SK-MEL-5 (cell line): ENCODE measurements at places on chromosomes 13 and 19. TPM values are rescaled to one million over a fixed set of nuclear protein-coding genes. Genes with fewer than 3 reads are reported as not detected.

Gene FGF22
- total RNA-seq, result 0.24 TPM in 1 of 2 replicates, not detected in the other

Gene IQCN
- 0.08 TPM in 1 of 2 replicates, not detected in the other for total RNA-seq

Gene CEACAM7
- total RNA-seq, result not detected in 2 replicates

Gene SCN1B
- 0.21 and 1.3 TPM in 2 replicates for total RNA-seq

Gene ERVV-1
- total RNA-seq, result not detected in 2 replicates

Gene ZNF550
- 6.1 and 7.1 TPM in 2 replicates for total RNA-seq

Gene NLRP7
- 0.08 and 0.13 TPM in 2 replicates for total RNA-seq

Gene MAMSTR
- 0.35 and 0.50 TPM in 2 replicates for total RNA-seq

Gene PCDH17
- 0.32 and 0.40 TPM in 2 replicates for total RNA-seq

Gene SLC1A6
- not detected in 2 replicates for total RNA-seq

Gene CGB2
- not detected in 2 replicates for total RNA-seq

Gene PCSK4
- total RNA-seq, result 1.9 TPM in 2 replicates

Gene CTXN1
- 0.37 and 0.42 TPM in 2 replicates for total RNA-seq

Gene ZMYM5
- 18.3 and 23.0 TPM in 2 replicates for total RNA-seq

Gene ERICH4
- not detected in 2 replicates for total RNA-seq

Gene CCDC70
- total RNA-seq, result not detected in 2 replicates

Gene ZNF534
- not detected in 2 replicates for total RNA-seq

Gene ZNF578
- total RNA-seq, result 0.43 and 0.95 TPM in 2 replicates

Gene TMPRSS9
- total RNA-seq, result not detected in 2 replicates

Gene USP12
- 20.7 and 25.8 TPM in 2 replicates for total RNA-seq

Gene TSKS
- total RNA-seq, result not detected in 2 replicates

Gene IFNL1
- total RNA-seq, result not detected in 2 replicates

Gene TNNI3
- total RNA-seq, result 1.6 and 2.3 TPM in 2 replicates

Gene ADGRE3
- total RNA-seq, result not detected in 2 replicates

Gene ARHGAP45
- 3.3 and 4.9 TPM in 2 replicates for total RNA-seq

Gene LRRC4B
- 6.3 and 6.9 TPM in 2 replicates for total RNA-seq

Gene PLPPR3
- 1.4 and 1.8 TPM in 2 replicates for total RNA-seq

Gene C2CD4C
- 0.80 and 1.1 TPM in 2 replicates for total RNA-seq

Gene KLK15
- total RNA-seq, result not detected in 2 replicates

Gene OR10H1
- not detected in 2 replicates for total RNA-seq

Gene ZNF729
- total RNA-seq, result not detected in 2 replicates

Gene TMEM38A
- 0.24 and 0.27 TPM in 2 replicates for total RNA-seq

Gene PAF1
- total RNA-seq, result 21.3 and 29.6 TPM in 2 replicates

Gene ZNF841
- total RNA-seq, result 10.0 and 10.1 TPM in 2 replicates

Gene GGN
- total RNA-seq, result not detected in 2 replicates

Gene CYP4F2
- total RNA-seq, result not detected in 2 replicates

Gene IRGC
- total RNA-seq, result not detected in 2 replicates

Gene ZNF320
- total RNA-seq, result 4.9 and 9.9 TPM in 2 replicates

Gene KLK6
- total RNA-seq, result not detected in 2 replicates

Gene PPP6R1
- total RNA-seq, result 33.7 and 44.3 TPM in 2 replicates

Gene IGFLR1
- 1.5 and 6.9 TPM in 2 replicates for total RNA-seq

Gene CADM4
- total RNA-seq, result 13.1 and 13.2 TPM in 2 replicates

Gene PSG4
- total RNA-seq, result 2.5 and 4.1 TPM in 2 replicates

Gene PGLYRP2
- not detected in 2 replicates for total RNA-seq

Gene OCEL1
- 3.3 and 4.6 TPM in 2 replicates for total RNA-seq

Gene LRRC8E
- 0.08 TPM in 1 of 2 replicates, not detected in the other for total RNA-seq

Gene CEACAM16
- not detected in 2 replicates for total RNA-seq

Gene DACT3
- total RNA-seq, result 3.4 and 3.8 TPM in 2 replicates

Gene NECTIN2
- total RNA-seq, result 27.3 and 32.6 TPM in 2 replicates

Gene TRPM4
- total RNA-seq, result 3.4 and 3.5 TPM in 2 replicates

Gene CATSPERD
- not detected in 2 replicates for total RNA-seq

Gene CBARP
- total RNA-seq, result 2.3 and 3.7 TPM in 2 replicates

Gene IGFL2
- not detected in 2 replicates for total RNA-seq

Gene KCNJ14
- 0.58 and 0.64 TPM in 2 replicates for total RNA-seq

Gene APLP1
- 9.2 and 13.5 TPM in 2 replicates for total RNA-seq

Gene EFNA2
- total RNA-seq, result 0.37 and 1.5 TPM in 2 replicates

Gene TMEM59L
- 0.08 TPM in 1 of 2 replicates, not detected in the other for total RNA-seq

Gene ZNF132
- total RNA-seq, result 0.16 and 0.35 TPM in 2 replicates

Gene MAP4K1
- 0.29 TPM in 1 of 2 replicates, not detected in the other for total RNA-seq
